NCI-H1694 treated with DMSO at 0.1 percent for 48 hours (cell line): ENCODE measurements at places on chromosomes 7 and 10.

DNA sequence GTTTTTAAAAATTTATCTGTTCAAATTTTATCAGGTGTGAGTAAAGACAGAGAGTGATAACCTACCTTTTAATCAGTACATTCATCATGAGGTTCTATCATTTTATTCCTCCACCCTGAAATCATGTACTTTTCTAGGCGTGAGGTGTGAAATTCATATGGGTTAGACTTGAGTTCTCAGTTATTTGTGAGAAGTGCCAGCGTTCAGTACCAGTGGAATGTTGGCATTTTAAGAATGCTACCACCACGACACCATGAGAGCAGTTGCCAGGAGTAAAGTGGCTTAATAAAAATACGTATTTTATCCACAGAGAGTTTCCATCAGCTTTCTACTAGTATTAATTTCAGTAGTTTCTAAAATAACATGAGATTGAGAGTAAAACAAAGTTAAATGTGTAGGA lies 104.1 kb upstream of the FERD3L start:
- DNase-seq: no peak

DNA sequence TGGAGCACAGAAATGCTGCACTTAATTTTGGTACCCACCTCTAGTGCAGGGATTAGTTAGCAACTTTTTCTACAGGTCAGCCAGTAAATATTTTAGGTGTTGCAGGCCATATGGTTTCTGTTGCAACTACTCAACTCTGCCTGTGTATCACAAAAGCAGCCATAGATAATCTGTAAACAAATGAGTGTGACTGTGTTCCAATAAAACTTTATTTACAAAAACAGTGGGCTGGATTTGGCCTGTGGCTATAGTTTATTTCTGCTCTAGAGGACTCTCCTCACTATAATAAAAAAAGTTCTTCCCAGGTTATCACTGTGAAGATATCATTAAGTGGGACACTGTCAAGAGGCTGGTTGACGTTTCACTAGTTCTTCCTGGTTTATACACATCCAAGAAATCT lies 65.8 kb downstream of the DNAJC12 start:
- DNase-seq: no peak

- no peak for DNase-seq
Measured at GRCh38 chr7:139732471-139733167, 45.2 kb downstream of the HIPK2 start.

GRCh38 chr10:114477285-114477684 lies 73.0 kb upstream of the AFAP1L2 start:
- DNase-seq: no peak

DNA sequence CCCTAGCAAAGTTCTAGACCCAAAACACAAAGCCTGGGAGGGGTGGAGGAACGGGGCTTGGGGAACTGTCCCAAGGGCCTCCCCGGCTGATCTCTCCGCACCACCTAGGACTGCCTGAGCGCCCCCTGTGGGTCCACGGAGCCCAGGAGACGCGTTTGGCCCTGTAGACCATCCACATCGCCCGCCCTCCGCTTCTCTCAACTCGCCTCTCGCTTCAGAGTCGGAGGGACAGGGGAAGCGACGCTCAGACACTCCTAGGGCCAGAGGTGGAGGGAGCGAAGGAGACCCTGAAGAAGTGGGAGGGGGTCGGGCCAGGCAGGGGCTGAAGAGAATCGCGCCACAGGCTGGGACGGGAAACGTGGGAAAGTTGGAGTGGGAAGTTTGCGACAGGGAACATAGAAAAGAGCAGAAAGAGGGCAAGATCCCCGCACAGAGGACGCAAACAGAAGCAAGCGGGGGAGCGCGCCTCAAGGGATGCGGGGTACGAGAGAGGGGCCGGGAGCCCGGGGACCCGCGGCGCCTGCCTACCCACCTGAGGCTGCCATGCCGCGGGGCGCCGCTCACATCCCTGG lies 378 bp downstream of the PIK3AP1 start:
- no peak for DNase-seq

- DNase-seq: no peak
Measured at GRCh38 chr10:89565180-89565579, 29.8 kb upstream of the SLC16A12 start.
